Inflammatory macrophage treated with lipopolysaccharide for 1 hour (primary cell): ENCODE measurements at places on chromosomes 2 and 18.
A peak's percentile ranks its signal among the peaks of the same experiment; 100 is the strongest.

DNA sequence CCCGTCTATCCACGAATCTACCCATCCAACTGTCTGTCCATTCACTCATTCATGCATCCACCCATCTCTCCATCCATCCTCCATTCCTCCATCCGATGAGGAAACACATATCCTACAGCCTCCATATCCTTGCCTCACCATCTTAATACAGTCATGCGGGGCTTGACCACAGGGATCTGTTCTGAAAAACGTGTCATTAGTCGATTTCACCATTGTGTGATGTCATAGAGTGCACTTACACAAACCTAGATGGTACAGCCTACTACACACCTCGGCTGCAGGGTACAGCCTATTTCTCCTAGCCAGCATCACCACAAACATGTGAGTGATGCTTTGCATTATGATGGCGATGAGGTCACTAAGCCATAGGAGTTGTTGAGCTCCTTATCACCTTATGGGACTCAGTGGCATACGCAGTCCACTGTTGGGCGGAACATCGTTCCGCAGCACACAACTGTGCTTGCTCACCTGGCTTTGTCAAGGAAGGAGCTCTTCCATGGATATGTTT lies 1.9 kb upstream of the NT5DC4 start:
- peak; percentile 39 for DNase-seq

DNA sequence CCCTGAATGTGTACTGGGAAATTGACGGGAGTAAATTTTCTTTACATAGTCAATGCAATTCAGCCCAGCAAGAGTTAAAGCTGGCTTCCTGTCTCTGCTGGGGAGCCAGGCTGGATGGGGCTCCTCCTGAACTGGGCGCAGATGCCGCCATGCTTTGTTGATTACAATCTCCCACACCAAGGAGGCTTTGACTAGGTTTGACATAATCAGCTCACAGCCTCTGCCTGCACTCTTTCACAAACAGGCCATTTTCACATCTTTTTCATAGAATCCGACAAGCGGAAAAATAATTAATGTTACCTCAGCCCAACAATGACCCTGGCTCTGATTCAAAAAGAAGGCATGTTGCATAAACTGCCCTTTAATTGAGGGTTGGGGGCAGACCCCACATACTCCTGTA lies 54.3 kb downstream of the FOXI3 start:
- DNase-seq = no peak

GRCh38 chr18:32104516-32104915 lies 12.8 kb downstream of the RNF138 start:
- DNase-seq = no peak

DNA sequence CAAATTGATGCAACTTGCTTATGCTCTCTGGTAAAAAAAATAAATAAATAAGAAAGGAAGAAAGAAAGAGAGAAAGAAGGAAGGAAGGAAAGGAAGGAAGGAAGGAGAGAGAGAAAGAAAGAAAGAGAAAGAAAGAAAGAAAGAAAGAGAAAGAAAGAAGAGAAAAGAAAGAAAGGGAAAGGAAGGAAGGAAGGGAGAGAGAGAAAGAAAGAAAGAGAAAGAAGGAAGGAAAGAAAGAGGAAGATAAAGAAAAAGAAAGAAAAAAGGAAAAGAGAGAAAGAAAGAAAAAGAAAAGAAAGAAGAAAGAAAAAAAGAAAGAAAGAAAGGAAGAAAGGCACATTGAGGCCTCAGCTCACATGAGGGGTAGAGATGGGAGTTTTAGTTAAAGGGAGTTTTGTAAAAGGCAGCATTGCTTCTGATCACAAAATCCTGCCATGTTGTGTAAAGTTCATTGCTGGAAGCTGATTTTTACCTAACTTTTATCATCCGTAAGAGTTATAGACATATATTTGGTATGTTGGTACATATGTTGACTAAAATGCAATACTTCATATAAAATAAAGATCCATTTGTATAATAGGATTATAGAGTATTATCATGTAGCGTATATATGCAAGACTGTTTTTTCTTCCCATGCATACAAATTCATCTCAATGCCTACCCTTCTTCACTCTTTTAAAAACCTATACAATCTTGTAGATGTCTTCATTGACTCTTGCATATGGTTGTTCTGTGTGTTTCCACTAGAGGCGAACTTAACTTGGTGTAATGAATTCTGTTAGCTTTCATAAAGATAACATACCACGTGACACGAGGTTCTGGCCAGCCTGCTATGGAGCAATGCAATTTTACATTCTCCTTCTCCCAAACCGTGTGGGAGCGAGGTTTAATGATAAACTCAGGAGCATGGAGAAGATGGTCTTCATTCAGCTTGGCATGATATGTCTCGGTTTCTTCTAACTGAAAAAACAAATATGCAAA lies 32.8 kb downstream of the MYOM1 start:
- no peak for DNase-seq

DNA sequence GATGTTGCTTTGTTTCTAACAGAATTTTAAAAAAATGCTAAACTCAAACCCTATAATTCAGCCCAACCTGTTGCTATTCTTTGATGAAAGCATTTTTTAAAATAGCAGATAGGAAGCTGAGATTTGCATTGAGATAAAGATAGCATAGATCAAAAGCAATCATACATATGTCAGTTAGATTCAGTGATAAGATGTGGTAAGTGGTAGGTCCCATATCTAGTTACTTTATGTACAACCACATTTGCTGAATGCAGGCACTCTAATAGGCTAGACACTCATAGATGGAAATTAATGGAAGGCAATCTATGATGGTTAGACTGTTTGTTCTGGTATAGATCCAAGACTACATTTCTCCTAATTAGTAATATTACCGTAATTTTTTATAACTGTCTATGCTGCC lies 27.2 kb upstream of the C1D start:
- no peak for DNase-seq

DNA sequence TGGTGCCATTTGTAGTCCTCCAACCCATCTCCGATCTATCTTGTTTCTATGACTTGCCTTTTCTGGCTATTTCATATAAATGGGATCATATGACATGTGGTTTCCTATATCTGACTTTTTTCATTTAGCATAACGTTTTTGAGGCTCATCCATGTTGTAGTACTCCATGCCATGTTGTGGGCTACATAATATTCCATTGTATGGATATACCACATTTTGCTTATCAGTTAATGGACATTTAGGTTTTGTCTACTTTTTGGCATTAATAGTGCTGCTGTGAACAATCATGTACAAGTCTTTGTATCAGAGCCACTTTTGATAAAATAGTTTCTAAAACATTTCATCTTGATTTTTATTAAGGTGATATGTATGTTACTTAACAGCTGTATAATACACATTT lies 7.4 kb downstream of the CEBPZOS start:
- DNase-seq = no peak

- DNase-seq = no peak
These were observed 105.7 kb upstream of the ERBB4 start for GRCh38 chr2:212644195-212644837.

DNA sequence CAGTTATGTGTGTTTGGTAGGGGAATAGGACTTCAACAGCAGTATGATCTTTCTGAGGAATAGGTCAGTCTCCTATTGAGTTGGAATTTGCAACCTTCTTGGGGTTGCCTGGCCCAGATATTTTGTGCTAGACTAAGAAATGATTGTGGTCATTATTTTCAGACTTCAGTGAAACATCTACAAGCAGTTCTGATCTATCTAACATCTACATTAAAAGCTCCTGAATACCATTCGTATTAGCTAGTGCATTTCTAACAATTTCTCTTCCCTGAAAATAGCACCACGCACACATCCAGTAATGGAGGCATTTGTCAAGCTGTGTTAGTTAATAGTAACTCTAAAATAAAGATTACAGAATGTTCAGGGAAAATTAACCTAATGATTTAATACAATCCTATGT lies 179.3 kb downstream of the FIGN start:
- no peak for DNase-seq

GRCh38 chr18:57466307-57466706 lies 31.1 kb downstream of the ONECUT2 start:
- DNase-seq = no peak

DNA sequence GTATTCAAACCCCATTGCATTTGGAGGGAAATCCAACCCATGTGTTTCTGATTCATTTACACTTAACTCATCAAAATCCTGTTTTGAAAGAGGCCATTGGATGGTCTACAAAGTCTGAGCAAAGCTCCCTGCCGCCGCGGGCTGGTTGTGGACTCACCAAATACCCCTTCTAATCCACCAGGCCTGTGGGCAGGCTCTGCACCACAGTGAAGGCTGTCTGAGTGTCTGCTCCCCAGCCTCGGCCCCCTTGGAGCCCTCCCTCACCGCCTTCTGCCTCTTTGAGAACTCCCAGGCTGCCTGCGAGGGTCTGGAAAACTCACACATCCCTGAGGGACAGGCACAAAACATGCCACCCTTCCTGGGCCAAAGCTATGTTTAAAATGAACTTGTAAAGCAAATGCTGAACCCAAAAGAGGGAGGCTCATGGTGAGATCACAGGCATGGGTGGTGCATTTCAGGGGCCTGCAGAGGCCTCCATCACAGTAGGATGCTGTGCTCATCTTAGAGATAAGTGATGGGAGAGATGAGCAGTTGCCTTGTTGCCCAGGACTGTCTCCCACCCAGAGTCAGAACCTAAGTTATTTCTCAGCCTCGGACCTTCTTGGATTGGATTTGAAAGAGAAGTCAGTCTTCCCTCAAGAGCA lies 225.0 kb downstream of the CYP26B1 start:
- DNase-seq = no peak

DNA sequence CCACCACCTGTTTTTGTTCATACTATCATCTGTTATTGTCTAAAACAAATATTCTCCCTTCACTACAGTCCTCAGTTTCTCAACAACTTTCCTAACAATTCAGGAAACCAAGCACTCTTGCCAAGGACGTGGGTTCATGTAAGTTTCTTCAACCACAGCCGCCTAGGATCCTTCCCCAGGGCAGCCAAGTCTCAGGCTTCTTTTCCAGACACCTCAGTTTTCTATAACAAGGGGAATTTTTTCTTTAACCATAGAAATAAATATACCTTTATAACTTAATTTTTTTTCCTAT lies 39.4 kb upstream of the AGPS start:
- no peak for DNase-seq

DNA sequence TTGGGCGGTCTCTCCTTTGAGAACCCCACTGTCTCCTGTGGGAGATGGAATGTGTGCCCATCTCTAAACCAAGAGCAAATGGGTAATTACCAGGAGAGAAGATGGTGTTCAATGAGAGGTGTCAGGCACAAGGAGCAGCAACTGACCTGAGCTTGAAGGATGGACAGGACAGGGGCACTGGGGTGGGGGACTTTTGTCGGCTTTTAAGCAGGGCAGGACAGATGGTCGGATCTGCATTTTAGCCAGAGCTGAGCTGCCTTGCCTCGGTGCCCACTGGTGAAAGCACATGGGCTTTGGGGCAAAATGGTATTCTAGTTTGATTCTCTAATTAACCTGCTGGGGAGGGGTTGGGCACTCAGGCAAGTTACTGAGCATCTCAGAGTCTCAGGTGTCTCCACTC lies 98.0 kb downstream of the INHBB start:
- DNase-seq = no peak

- DNase-seq = peak; percentile 56
These were observed 122.9 kb upstream of the KLF7 start for GRCh38 chr2:207288628-207289027.
